ENCODE measurements at places on chromosomes 16 and 17. TPM values are rescaled to one million over a fixed set of nuclear protein-coding genes. Genes with fewer than 3 reads are reported as not detected.
A peak's percentile ranks its signal among the peaks of the same experiment; 100 is the strongest.

DNA sequence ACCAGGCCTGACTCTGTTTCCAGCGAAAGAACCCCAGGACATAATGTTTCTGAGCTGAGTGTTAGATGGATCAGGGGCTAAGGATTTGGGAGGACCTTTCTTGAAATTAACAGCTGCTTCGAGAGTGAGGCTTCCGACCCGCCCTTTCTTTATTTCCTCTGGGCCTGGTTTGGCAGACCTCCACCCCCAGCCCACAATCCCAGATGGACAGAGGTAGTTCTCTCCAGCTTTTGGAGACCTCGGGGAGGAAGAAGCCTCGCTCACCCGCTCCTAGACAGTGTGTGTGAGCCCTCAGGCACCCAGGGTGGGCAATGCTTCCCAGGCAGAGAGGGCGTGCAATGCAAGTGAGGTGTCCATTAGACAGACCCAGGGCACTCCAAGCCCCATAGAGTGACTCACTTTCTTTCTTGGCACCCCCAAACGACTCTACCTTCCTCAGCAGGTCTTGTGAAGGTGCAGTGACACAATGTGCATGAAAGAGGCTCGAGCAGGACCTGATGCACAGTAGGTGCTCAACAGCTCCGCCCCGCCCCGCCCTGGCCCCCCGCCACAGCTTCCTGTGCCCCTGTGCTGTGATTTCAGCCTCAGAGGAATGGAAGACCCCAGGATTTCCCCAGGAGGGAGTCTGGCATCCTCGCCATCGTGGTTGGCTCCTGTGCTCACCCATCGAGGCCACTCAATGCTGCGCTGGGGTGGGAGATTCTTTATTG is 50.7 kb upstream of the TOB1 start:
- no peak overlapping the region for H3K4me3 ChIP-seq
- H3K36me3 ChIP-seq = no peaks in the 10 kb centered on the region
- H3K27ac ChIP-seq = no peak overlapping the region
- peaks cover 45% of the 10 kb centered on the region for H3K4me1 ChIP-seq
- DNase-seq = no peak

- no peak for DNase-seq
- no peaks in the 10 kb centered on the region for H3K36me3 ChIP-seq
- H3K4me3 ChIP-seq = no peak overlapping the region
- no peaks in the 10 kb centered on the region for H3K4me1 ChIP-seq
These were observed 186.5 kb downstream of the AXIN2 start for GRCh38 chr17:65374966-65375365.

Gene HYDIN
- total RNA-seq = not detected

Gene KCNJ18
- not detected for total RNA-seq

- H3K4me1 ChIP-seq = no peaks in the 10 kb centered on the region
- no peak overlapping the region for H3K4me3 ChIP-seq
- H3K27ac ChIP-seq = no peak overlapping the region
- H3K36me3 ChIP-seq = peaks cover 6% of the 10 kb centered on the region
These were observed 49.4 kb upstream of the GSG1L start for GRCh38 chr16:28112908-28113307.

GRCh38 chr16:71807905-71808592 is 585 bp downstream of the AP1G1 start:
- DNase-seq = no peak
- H3K27ac ChIP-seq = peak overlapping the region; percentile 97

Gene OR1F1
- not detected for total RNA-seq

Data from Caco-2 (cell line).